Activated CD8-positive, alpha-beta T cell treated with anti-CD3 and anti-CD28 coated beads, Interleukin-2, amount 10 ng/mL, durations not matched to agents 7 days and 5 days (primary cell): ENCODE measurements at places on chromosomes 11 and 22. TPM values are rescaled to one million over a fixed set of nuclear protein-coding genes. Genes with fewer than 3 reads are reported as not detected.

GRCh38 chr22:24937114-24937513, 9.4 kb downstream of the LHFPL7 start:
- DNase-seq = peak; percentile 35

GRCh38 chr11:61927501-61927900, 10.1 kb upstream of the RAB3IL1 start:
- no peak for DNase-seq

- no peak for DNase-seq
Measured at GRCh38 chr22:46010951-46011626, 34.1 kb upstream of the WNT7B start.

DNA sequence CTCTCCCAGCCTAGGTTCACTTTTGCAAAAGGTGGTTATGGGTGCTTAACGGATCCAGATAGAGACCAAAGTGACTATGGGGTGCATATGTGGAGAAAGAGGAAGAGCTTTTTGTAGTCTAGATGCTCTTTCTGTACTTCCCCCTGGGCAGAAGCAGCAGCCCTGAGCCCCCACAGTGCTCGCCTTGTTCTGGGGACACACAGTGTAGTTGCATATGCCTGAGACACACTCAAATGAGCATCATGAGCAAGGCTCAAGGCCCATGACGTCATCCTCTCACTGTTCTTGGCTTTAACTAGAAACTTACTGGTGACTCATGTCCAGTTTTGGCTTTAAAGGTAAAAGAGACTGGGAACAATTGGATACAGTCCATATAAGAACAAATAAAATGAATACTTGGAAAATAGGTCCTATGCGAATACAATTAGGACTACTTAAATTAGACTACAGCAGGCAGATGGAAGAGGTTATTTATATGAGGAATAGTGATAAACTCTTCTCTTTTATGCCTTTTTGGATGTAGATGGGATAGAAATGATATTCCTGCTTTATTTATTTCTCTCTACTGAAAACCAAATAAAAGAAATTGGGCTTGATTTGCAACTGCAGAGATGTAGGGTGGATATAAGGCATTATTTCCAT, 20.1 kb upstream of the PEX26 start:
- DNase-seq = no peak

- no peak for DNase-seq
Measured at GRCh38 chr11:45475173-45475572, 189.0 kb upstream of the SYT13 start.

TMEM191B gene
- total RNA-seq = 0.94 TPM

OR51E1 gene
- not detected for total RNA-seq
